Activated CD4-positive, alpha-beta memory T cell treated with anti-CD3 and anti-CD28 coated beads, Interleukin-2, amount 10 ng/mL, durations not matched to agents 7 days and 5 days (primary cell): ENCODE measurements at places on chromosomes 6 and 20.
A peak's percentile ranks its signal among the peaks of the same experiment; 100 is the strongest.

DNA sequence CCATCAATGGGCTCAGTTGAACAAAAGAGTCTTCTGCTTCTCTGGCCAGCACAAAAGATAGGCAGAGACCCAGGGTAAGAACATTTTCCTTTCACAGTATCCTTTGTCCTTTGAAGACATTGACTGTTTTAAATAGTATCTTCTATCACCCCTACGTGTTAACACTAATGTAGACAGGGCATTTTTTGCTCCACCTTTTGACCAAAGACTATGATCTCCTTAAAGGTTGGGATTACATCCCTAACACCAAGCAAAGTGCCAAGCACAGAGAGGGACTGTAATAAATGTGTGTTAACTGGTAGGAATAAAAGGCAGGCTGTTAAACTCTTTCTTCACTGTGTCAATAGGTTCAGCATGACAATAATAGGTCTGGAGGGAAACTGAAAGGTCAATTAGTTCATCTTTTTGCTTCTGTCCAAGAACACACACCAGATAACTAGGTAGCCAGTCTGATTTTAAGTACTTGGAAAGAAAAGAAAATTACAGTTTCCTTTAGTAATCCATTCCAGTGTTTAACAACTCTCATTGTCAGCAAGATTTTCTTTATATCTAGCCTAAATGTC is 63.6 kb upstream of the NOX3 start:
- H3K4me3 ChIP-seq = no peak overlapping the region
- no peak overlapping the region for H3K27ac ChIP-seq
- no peaks in the 10 kb centered on the region for H3K27me3 ChIP-seq
- H3K36me3 ChIP-seq = no peaks in the 10 kb centered on the region
- H3K4me1 ChIP-seq = peaks cover 9% of the 10 kb centered on the region

DNA sequence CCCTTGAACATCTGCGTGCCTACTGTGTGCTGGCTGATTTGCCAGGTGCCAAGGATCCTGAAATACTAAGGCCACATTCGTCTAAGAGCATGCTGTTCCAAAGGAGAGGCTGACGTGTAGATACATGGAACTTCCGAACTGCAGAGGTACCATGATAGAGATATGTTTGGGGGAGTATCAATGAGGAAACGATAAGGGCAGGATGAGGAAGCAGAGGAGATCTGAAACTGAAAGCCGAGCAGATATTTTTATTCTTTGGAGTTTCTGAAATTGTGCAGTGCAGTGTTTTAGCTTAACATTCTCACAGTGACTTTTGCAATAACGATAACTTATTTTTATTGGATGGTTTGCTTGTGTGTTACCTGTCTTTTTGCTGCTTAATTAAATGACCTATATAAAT is 24.3 kb downstream of the BMP6 start:
- H3K27ac ChIP-seq = no peak overlapping the region
- H3K4me3 ChIP-seq = no peak overlapping the region
- H3K36me3 ChIP-seq = no peaks in the 10 kb centered on the region
- no peaks in the 10 kb centered on the region for H3K4me1 ChIP-seq
- no peak for DNase-seq

DNA sequence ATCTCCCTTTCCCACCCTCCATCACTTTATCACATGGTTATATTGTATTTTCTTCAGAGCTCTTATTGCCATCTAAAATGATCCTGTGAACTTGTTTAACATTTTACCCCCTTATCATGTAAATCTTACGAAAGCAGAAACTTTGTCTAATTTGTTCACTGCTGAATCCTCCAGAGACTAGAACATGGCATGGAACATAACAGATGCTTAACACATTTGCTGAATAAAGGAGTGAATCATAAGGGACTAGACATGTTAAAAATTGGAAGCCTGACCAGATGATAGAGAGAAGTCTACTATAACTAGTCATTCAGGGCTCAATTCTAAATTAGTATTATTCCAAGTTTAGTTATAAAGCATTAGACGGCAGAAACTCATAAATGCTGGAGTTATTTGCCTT is 73.3 kb downstream of the MAN1A1 start:
- no peak for DNase-seq
- peaks cover 22% of the 10 kb centered on the region for H3K36me3 ChIP-seq
- H3K4me1 ChIP-seq = no peaks in the 10 kb centered on the region

DNA sequence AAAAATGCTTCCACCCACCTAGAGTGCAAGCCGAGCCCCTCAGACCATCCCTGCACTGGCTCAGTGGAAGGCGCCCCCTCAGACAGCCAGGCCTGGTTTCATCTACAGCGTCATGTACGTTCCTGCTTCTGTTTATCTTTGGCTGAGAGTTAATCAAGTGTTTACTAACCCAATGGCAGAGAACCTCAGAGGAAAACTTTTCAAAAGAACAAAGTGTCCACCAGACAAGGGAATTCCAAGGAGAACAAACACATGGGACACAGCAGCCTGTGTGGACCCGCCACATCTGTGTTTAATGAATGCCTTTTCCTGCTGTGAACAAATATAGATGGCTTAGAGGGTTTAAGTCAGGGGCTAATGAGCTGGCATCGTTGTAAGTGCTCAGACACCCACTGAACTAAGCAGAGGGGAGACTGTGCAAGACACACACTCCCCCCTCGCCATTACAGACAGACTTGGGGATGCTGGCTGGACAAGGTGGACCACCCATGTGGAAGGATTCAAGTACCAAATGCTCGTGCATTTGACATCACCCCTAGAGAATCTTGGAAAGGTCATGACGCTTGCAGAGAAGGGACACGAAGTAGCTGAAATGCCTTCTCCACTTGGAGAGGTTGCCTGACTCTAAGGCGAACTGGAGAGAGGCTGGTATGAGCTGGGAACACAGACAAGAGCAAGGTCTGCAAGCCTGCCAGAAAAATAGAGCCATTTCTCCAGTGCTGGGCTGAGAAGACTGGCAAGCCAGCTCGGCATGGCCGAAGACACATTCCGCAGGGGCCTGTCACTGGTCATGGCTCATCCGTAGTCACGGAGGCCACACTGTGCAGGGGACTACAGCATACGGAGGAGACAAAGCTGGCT is 53.5 kb upstream of the NXT1 start:
- H3K27me3 ChIP-seq = no peaks in the 10 kb centered on the region
- DNase-seq = no peak
- H3K36me3 ChIP-seq = no peaks in the 10 kb centered on the region
- no peak overlapping the region for H3K27ac ChIP-seq
- H3K4me1 ChIP-seq = no peaks in the 10 kb centered on the region

DNA sequence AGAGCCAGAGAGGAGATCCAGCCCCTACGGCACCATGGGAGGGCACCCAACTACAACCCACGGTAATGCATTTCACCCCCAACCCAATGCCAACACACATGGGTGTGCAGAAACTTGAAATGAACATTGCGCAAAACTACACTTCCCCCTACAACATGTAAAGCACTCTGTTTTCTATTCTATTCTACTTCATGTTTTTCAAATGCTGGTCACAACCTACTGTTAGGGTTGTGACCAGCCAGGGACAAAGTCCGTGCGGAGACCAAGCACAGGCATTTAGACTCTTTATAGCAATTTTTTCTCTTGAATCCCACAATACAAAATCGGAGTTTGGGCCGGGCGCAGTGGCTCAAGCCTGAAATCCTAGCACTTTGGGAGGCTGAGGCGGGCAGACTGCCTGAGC is 90.6 kb downstream of the MRPL14 start:
- DNase-seq = no peak
- no peaks in the 10 kb centered on the region for H3K36me3 ChIP-seq
- H3K4me3 ChIP-seq = no peak overlapping the region
- peaks cover 8% of the 10 kb centered on the region for H3K4me1 ChIP-seq
- H3K27me3 ChIP-seq = no peaks in the 10 kb centered on the region

DNA sequence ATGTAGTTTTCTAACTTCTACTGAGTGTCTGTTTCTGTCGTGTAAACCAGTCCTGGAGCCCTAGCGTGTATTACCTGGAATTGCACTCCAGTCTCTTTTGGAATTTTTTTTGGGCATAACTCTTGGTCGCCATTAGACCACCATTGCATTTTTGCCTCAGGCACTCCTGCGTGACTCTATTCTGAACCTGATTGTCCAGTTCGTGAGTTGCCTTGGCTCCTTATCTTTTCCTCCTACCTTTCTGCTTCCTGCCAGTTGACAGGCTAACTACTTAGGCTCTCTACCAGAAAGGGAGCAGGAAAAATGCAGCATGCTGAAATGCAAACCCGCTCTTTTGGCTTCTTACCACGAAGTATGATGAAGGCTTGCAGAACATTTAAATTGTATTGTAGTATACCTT is 490.9 kb upstream of the SOX4 start:
- peaks cover 14% of the 10 kb centered on the region for H3K4me1 ChIP-seq
- no peak overlapping the region for H3K27ac ChIP-seq
- no peak overlapping the region for H3K4me3 ChIP-seq
- no peaks in the 10 kb centered on the region for H3K27me3 ChIP-seq

DNA sequence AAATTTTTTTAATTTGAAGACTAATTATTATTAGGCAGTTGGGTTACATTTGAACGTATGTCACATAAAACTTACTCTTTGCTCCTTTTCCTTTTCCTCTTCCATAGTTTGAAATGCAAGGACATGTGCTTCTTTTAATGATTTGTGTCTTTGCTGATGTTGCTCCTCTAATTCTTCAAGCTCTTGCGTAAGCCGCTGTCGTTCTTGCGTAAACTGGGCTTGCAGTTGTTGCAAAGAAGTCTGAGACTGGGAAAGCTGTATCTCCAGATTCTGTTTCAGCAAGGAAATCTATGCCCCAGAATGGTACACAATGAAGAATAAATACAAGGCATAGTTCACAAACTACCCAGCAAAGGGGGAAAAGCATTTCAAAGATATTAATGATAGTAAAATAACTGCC is 45.1 kb upstream of the MCM9 start:
- no peak overlapping the region for H3K27ac ChIP-seq
- no peaks in the 10 kb centered on the region for H3K4me1 ChIP-seq
- H3K27me3 ChIP-seq = no peaks in the 10 kb centered on the region
- no peak for DNase-seq

- peaks cover 6% of the 10 kb centered on the region for H3K36me3 ChIP-seq
- peak overlapping the region; percentile 78 for H3K4me3 ChIP-seq
- DNase-seq = no peak
- H3K27me3 ChIP-seq = no peaks in the 10 kb centered on the region
Observed at GRCh38 chr20:63968928-63969760, 586 bp downstream of the ZNF512B start.

DNA sequence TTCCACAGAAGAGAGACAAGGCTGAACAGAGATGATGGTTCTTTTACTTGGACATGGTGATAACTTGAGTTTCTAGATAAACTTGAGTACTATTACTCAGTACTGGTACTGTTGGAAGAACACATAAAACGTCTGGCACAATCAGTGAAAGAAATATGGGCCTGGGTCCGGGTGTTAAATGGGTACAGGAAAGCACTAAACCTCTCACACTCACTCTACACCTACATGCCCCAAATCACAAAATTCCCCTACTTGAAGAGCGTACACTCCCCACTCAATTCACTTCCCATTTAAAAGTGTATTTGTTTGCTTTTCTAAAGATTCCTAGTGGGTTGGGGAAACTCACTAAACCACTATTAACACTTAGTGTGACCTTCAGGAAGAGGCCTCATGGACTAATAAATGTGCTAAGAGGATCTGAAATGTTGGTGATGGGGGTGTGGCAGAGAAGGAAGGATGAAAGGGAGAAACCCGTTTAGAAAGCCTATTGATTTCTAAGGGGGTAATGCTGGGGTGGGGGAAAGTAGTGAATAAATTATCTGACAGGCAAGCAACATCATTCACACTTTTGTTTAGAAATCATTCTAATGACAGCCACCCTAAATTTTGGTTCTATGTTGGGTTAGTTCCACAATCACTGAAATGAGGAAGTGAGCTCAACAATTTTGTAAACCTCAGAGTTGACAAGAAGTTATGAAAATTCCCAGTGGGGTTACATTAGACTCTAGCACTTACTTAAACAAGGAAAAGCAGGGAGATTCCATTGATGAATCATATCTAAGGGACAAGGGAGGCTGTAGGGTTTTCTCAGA is 222.6 kb upstream of the MARCKS start:
- peaks cover 20% of the 10 kb centered on the region for H3K4me1 ChIP-seq
- H3K27me3 ChIP-seq = peaks cover 2% of the 10 kb centered on the region
- no peak overlapping the region for H3K27ac ChIP-seq
- DNase-seq = no peak
- H3K36me3 ChIP-seq = no peaks in the 10 kb centered on the region

- no peaks in the 10 kb centered on the region for H3K36me3 ChIP-seq
- H3K27ac ChIP-seq = no peak within 1 kb of the TSS
- no peak within 1 kb of the TSS for H3K4me3 ChIP-seq
Observed at GRCh38 chr6:88047510-88048150, at the start of gene SPACA1. TSS of gene SPACA1 (plus strand) at chr6:88047841. CDS start at chr6:88047906, 65 bp downstream.

- no peaks in the 10 kb centered on the region for H3K36me3 ChIP-seq
- peaks cover 6% of the 10 kb centered on the region for H3K27me3 ChIP-seq
- no peak overlapping the region for H3K27ac ChIP-seq
- no peak for DNase-seq
- H3K4me3 ChIP-seq = no peak overlapping the region
Observed at GRCh38 chr6:169949511-169950097, 198.2 kb downstream of the ERMARD start.

GRCh38 chr20:61989741-61990140 is 75.9 kb downstream of the TAF4 start:
- H3K4me3 ChIP-seq = no peak overlapping the region
- H3K4me1 ChIP-seq = no peaks in the 10 kb centered on the region
- no peak overlapping the region for H3K27ac ChIP-seq

- no peak overlapping the region for H3K27ac ChIP-seq
- H3K27me3 ChIP-seq = no peaks in the 10 kb centered on the region
- DNase-seq = no peak
Observed at GRCh38 chr6:40577672-40578071, 9.5 kb downstream of the LRFN2 start.

GRCh38 chr6:75530696-75531095 is 37.1 kb upstream of the FILIP1 start:
- no peaks in the 10 kb centered on the region for H3K36me3 ChIP-seq
- H3K27ac ChIP-seq = no peak overlapping the region
- H3K27me3 ChIP-seq = peaks cover 29% of the 10 kb centered on the region
- no peaks in the 10 kb centered on the region for H3K4me1 ChIP-seq

DNA sequence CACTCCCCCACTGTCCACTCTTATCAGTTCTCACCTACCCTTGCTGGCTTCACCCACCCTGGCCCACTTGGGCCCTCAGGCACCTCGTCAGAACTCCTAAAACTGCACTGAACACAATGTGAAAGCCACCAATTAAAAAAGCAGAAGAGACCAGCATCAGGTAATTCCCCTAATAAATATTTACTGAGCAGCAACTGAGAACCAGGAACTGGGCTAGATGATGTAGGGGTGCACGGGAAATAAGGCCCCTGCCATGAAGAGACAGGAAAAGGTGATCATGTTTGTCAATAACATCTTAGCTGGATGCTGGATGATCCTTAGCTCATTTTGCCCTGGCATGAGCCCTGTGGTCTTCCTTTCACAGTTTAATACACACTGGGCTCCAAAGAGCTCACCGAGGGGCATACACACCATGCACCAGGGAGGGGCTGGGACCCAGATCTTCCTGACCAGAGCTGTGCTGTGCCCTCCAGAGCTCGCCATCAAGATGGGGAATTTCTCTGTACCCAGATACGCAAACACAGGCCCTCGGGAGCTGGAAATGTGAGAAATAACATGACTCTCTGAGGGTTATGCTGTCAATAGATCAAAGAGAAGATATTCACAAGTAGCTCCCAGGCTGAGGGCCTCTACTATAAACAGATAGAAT is 113.6 kb upstream of the SLC22A16 start:
- no peaks in the 10 kb centered on the region for H3K27me3 ChIP-seq
- no peak overlapping the region for H3K4me3 ChIP-seq
- no peak for DNase-seq
- no peak overlapping the region for H3K27ac ChIP-seq
- H3K4me1 ChIP-seq = peaks cover 25% of the 10 kb centered on the region
